OCI-M1 (cell line): ENCODE measurements at places on chromosomes 5 and 9.
A peak's percentile ranks its signal among the peaks of the same experiment; 100 is the strongest.

DNA sequence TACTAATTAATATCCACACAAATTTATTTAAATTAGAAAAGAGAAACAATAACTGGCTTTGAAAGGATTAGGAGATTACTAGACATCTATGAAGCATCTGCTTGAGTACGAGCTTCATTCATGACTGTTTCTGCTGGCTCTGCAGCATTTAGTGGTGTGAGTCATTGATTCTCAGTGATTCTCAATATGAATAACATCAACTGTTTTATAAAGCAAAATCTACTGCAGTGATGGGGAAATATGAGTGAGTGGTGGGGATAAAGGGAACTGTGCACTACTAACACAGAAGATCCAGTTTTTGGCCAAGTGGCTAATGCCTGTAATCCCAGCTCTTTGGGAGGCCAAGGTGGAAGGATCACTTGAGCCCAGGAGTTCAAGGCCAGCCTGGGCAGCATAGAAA lies 8.4 kb downstream of the FNBP1 start:
- DNase-seq, result no peak

DNA sequence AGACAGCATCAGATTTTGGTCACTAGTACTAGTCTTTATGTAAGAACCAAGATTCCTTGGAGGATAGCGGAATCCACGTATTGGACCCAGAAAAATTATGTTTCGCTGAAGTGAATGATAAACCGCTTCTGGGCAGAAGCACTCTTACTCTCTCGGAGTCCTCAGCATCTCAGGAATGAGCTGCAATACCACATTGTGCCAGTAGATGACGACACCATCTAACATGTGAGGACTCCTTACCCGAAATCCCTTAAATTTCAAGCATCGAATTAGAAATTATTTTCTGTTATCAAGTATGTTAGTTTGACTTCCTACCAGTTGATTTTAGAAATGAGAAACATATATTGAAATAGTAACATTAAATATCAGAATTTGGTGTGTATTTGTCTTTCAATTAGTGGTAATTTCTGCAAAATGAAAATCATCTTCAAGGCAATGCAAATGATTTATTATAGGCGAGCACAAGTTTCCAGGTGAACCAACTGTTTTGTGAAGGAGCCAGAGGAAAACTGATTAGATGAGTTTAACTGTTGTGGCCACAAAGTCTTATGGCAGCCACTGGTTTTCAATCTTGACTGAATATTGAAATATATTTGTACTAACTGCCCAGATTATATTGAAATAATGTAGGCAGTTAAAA lies 66.0 kb upstream of the CAMK4 start:
- DNase-seq, result peak; percentile 87

GRCh38 chr9:6997330-6997729 lies 239.6 kb downstream of the KDM4C start:
- no peak for DNase-seq

GRCh38 chr9:69996967-69997366 lies 46.7 kb upstream of the MAMDC2 start:
- DNase-seq, result no peak

DNA sequence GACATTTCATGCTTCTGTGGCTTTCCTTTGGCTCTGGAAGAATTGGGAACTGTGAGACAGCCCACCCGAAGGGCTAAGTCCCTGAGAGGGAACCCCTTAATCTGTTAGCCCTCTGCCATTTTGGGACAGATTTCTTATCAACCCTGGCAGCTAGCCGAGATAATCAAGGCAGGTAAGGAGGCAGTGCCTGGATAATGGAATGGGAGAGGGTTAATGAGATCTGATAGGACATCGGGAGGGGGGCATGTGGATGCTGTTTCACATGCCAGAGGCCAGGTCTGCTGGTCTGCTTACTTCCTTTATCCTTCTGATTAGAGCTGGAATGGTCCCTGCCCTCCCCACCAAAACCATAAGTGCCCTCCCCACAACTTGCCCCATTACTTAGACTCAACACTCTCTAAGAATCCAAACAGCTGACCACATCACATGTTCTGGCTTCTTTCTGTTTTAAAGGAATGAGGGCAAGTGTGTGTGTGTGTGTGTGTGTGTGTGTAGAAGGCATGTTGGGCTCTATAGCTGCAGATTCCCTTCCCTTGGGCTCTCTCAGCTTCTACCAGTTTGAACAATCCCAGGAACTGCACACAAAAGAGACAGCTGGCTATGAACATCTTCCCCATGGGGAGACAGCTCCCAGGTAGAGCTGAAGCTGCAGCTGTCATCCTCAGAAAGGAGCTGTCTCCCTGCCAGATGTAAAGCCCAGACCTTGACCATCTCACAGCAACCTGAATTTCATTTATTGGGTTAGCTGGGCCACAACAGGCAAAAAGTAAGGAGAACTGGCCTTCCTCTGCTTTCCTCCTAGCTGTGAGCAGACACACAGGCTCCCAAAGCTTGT lies 221.3 kb downstream of the PIK3R1 start:
- DNase-seq, result peak; percentile 16

DNA sequence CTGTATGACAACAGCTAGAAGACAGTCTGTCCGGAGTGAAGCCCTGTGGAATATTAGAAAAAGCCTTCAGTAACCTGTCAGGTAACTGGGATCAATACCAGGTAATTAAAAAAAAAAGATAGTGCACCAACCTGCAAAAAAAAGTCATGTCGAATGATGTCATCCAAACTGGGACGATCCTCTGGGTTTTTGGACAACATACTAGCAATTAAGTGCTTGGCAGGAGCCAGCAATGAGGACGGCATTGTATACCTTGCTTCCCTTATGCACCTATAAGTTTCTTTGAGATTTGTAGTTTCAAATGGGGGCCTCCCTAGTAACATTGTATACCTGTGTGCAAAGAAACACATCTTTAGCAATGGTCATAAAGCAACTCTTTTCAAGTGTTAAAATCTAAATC lies 2.8 kb downstream of the PLK2 start:
- DNase-seq, result no peak

- DNase-seq, result no peak
Measured at GRCh38 chr5:65769539-65769938, 47.5 kb downstream of the NLN start.
